ENCODE measurements at places on chromosomes 7 and 10.

GRCh38 chr7:155303039-155303593, 5.4 kb downstream of the INSIG1 start:
- no peak for DNase-seq

DNA sequence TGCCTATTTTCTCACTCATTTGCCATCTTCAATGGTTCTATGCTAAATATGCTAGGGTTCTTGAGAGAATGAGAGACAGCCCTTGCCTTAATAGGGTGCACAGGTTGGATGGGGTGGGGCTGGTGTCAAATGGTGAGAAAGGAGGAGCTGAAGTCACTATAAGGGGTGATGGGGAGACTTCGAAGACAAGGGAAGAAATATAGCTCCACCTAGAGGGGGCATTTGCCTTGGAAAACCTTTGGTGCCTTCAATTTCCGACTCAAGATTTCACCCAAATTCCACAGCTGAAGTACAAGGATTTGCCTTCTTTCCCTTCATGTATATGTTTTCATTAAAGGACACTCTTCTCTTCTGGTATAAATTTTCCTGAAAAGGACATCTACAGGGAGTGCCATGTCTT, 5.6 kb downstream of the PTN start:
- peak; percentile 45 for DNase-seq

DNA sequence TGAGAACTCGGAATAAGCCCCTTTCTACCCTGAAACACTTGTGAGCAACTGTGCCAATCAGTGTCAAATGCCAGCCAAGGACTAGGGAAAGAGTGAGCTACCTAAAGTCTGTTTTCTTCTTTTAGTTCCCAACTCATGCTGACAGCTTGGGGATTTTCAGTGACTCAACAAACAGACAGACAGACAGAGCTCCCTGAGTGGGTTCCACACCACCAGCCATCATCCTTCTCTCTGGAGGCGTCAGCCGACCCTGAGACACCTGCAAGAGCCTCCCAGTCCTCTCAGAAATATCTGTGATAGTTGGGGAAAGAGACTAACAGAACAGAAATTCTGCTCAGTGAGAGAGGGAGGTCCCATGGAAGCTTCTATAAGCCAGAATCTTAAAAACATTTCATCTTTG, 49.5 kb downstream of the GATA3 start:
- DNase-seq = no peak

DNA sequence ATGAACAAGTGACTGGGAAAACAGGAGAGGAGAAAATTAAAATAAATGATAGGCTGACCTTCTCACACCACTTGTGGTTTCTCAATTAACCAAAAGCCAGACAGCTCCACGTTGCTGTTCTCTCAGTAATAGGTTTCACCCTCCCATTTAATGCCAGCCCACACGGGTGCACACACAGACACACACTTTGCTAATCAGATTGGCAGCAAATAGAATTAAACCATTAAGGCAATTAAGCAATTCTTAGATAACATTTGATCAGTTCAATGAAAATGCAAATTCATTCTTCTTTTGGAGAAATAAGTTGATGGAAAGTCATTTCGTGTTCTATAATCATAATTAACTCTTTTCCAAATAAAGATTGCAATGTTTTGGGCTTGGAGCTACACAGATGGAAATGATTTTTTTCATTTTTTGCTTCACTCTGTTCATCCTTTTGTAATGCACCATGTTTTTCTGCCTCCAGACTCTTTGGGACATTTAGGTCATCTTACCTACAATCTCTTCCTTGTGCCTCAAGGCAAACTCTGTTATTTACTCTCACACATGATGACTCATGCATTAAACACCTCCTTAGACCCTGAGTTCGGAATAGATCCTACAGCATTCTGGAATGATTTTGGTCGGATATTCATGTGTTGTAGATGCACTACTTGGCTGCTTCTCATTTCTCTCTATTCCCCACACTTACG, 700.7 kb downstream of the AUTS2 start:
- DNase-seq = no peak

DNA sequence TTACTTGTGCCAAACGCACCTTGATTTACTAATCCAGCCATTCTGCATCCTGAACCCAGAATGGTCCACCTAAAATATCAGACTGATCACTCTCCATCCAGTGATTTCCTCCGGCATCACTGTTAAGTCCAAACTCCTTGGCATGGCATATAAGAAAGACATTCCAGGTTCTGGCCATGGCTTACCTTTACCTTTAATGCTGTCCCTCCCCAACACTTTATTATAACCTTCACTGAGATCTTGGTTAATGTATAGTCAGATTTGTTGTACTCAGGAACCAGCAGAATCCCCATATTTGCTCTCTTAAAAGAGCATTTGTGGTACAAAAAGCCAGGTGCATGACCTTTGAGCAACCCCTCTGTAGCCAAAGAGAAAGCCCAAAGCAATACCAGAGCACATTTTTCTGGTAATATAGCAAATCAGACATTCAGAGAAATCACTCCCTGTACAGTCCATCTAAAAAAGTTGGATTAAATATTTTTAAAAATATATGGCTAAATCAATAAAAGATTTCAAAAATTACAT, 10.2 kb downstream of the UMAD1 start:
- DNase-seq = no peak

GRCh38 chr10:86221442-86222335, 144.9 kb downstream of the GRID1 start:
- DNase-seq = no peak

DNA sequence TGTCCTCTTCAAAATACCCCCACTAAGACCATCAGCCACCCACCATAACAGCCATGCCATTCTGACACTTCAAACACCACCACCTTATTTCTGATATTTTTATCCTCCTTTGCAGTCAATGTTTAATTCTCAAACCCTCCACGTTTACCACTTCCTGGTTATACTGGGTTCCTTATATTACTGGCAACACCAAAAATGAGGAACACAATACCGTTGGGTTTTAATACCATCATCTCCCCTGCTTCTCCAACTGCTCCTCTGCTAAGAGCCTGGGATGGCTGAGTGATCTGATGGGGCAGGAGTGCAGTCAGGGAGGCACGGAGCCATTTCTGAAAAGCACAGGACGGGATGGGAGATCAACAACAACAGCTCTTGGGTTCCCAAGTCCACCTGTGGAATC, 140.5 kb downstream of the CHCHD3 start:
- DNase-seq = no peak

GRCh38 chr7:44561962-44562621, 11.6 kb downstream of the DDX56 start:
- no peak for DNase-seq

DNA sequence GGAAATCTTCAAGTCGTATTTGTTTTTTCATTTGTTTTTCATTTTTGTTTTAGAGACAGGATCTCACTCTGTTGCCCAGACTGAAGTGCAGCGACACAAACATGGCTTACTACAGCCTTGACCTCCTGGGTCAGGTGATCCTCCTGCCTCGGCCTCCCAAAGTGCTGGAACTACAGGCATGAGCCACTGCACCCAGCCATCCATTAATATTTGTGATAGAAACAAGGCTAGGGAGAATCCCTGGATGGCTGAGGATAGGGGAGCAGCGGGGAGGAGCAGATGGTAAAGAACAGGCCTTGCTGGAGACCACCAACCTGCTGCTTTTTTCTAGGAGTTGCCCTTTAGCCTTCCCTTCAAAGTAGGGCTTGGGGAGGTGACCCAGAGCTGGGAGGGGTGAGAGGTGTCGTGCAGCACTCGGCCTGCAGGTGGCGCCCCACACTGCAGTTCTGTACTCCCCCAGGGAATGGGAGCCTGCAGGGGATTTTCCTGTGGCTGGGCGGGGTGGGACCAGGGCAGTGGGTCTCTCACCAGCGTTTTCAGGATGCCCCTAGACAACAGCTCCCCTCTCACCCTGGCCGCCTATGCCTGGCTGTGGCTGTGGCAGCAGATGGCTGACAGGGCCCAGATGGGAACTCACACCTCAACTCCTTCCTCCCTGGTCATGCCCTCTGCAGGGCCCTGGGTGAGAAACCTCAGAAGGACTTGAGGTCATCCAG, 12.6 kb upstream of the CDH23 start:
- peak; percentile 22 for DNase-seq

GRCh38 chr10:343231-344220, 208.3 kb downstream of the ZMYND11 start:
- DNase-seq = no peak

GRCh38 chr7:151343516-151343915, 1.9 kb downstream of the NUB1 start:
- no peak for DNase-seq

- peak; percentile 87 for DNase-seq
Measured at GRCh38 chr10:131226446-131227162, 84.9 kb downstream of the TCERG1L start.

DNA sequence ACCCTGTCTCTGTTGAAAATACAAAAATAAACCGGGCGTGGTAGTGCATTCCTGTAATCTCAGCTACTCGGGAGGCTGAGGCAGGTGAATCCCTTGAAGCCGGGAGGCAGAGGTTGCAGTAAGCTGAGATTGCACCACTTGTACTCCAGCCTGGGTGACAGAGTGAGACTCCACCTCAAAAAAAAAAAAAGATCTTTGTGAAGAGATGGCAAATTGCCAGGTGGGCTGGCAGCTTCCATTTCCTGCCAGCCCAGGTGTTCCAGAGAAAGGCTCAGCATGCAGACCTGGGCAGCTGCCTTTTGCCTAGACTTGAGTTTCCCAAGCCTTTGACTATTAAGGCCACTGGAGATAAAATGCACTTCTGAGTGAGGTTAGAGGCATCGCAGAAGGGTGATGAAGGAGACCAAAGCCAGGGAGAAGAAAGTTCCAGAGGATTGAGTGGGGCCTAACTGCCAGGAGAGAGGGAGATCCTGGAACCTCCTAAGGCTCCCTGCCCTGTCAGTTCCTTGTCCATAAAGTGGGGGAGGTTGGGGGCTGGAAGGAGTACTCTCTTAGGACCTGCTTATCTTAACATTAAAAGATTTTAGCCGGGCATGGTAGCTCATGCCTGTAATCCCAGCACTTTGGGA, 10.0 kb upstream of the DDIT4 start:
- DNase-seq = peak; percentile 93

All from NCI-H2081 (cell line).